Keratinocyte (primary cell): ENCODE measurements at places on chromosomes 7 and 10. TPM values are rescaled to one million over a fixed set of nuclear protein-coding genes. Genes with fewer than 3 reads are reported as not detected.

DNA sequence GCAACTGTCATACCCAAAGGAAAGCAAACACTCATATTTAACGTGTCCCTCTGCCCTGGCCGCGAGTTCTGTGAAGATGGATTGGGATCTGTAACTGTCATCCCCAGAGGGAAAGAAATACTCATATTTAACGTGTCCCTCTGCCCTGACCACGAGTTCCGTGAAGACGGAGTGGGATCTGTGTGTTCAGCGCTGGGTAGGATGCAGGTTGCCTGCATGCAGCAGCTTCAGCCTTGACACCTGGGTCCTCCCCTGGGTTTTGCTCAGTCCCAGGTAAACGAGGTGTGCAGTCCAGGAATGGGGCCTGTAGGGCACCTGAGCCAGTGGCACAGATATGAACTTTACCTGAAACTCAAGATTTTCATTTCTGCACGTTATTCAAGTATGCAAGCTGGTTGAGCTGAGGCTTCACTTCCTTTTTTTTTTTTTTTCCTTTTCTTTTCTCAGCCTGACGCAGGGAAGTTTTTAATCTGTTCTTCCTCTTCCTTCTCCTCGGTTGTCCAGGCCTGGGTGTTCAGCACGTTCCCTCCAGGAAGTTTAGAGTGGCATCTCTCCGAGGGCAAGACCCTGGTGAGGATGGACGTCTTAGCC is 159.0 kb upstream of the SHH start:
- DNase-seq = no peak

DNA sequence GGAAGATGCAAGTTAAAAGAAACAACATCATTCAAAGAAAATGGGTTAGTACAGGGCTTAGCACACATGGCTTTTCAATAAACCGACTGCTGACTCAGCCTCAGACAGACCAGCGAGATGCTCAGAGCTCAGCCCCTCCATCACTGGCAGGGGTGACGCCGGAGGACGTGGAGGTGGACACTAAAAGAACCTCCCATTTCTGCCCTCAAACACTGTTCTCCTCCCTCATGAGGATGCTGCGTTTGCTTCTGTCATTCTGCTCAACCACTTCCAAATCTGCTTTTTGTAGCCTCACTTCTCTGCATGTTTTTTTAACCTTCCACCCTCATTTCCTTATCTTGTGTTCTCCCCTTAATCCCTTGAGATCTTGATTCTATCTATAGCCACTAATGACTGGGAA is 15.3 kb downstream of the DENND11 start:
- DNase-seq = no peak

Gene LRRC4
- 0.01 to 0.09 TPM (median 0.07 TPM) in 3 replicates for polyA plus RNA-seq

Gene ASB4
- polyA plus RNA-seq = not detected in 3 replicates

GRCh38 chr7:74149603-74150002 is 24.6 kb upstream of the EIF4H start:
- no peak for DNase-seq

Gene RADIL
- polyA plus RNA-seq = 0.09 TPM in 1 of 3 replicates, not detected in the others

Gene NODAL
- 0.30 to 0.46 TPM (median 0.45 TPM) in 3 replicates for polyA plus RNA-seq

Gene SORCS1
- polyA plus RNA-seq = 0.01 TPM in 1 of 3 replicates, not detected in the others
